RWPE1 (cell line): ENCODE measurements at places on chromosomes 12 and 14.

DNA sequence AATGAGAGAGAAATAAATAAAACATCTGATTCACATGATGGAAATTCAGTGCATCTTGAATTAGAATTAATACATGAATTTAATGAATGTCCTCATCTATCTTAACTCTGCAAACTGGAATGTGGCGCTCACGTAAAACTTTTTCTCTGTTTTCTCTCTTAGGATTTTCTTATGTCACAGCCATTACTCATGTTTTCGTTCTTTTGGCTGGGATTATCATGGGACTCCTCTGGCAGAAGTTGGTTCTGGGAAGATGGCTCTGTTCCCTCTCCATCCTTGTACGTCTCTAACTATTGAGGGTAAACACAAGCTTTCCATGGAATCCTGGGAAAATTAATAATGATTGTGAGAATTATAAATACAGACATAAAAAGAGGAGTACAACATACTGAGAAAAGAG, 5.0 kb downstream of the CLEC12B start:
- no peak for DNase-seq

DNA sequence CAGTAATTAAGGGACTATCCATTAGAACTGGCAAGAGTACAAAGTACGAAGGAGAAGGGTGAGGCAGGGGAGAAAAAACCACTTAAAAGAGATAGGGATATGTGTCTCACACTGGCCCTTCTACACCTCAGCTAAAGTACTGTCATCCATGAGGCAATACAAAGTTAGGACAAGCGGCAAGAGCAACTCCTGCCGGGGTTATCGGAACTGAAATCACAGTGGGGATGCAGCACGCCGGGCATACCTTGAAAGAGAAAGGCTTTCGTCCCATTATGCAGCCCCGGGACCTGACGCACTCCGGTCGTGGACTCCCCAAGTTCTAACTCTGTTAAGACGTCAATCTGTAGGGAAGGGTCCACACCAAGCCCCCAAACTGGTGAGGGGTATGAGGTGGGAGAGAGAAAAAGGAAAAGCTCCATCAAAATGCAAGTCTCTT, 1.1 kb downstream of the NELL2 start:
- no peak for DNase-seq

- no peak for DNase-seq
Observed at GRCh38 chr12:131834798-131835615, 6.8 kb downstream of the MMP17 start.

DNA sequence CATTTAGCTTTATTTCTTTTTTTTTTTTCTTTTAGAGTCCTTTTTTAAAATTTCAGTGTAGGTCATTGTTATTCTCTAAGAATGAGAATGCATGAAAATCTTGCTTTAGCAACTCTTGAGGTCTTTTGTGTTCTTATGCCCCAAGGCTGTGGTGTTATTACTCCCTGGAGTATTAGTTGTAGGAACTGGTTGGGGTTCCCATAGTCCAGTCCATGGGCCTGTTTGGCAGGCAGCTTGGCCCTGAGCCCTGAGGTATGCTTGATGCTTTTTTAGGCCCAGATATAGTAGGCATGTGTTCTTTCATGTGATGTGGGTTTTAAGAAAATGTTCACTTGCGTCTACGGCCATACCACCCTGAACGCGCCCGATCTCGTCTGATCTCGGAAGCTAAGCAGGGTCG, 1.6 kb downstream of the FAM234B start:
- no peak for DNase-seq

DNA sequence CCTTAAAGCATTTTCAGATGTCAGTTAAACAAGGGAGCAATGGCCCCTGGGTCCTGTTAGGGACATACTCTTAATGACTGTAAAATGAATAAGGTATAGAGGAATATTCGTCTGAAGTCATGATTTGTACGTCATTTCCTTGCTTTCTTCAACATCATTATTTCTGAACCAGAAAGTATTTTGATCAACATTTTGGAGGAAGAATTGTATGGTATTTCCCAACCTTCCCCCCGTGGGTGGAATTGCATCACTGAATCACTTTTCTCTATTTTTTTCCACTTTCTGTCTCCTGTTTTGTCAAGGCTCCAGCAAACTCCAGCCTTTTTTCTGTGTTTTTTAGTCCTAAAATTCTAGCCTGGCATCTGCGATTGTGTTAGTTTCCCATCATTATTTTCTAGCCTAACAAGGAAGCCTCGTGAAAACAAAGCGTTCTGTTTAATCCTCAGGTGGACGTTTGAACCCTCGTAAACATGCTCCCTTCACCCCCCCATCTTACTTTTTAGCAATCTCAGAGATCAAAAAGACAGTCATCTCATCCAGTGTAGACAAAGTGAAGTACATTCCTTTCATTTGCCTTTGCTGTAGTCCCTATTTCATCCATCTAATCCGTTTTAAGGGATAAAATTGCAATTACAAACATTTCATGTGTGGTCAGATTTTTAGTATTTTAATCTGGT, 62.3 kb downstream of the ETV6 start:
- no peak for DNase-seq

DNA sequence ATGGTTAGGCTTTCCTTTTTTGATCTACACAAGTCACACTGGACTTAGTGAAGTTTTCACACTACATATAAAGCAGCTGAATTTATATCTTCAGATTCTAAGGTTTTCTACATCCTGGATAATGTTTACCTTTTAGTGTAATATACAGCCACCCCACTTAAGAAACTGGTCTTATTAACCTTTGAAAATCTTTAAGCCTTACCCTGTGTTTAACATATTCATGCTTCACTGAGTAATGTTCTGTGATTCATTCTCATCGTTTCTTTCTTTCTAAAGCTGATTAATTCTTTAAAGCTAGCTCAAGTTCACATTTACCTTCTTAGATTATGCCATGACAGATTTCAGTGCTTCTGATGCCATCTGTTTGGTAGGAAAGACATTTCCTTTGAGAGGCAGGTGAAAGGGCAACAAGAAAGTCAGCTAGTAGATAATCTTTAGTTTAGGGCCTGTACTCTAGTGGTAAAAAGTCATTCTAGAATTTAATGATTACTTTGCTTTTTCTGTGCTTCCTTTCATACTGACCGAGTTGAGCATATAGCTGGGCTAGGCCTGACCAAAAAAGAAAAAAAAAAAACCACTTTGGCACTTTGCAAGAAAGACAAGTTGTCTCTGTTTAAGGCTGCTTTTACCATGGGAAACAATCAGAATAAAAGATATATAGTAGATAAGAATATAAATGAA, 690.9 kb upstream of the FBXO33 start:
- no peak for DNase-seq

GRCh38 chr14:36208690-36209278, 32.3 kb upstream of the PTCSC3 start:
- DNase-seq, result no peak

GRCh38 chr14:90611936-90612335, 204.3 kb downstream of the TTC7B start:
- no peak for DNase-seq

- DNase-seq, result peak; percentile 40
Observed at GRCh38 chr12:123363740-123364531, 711 bp downstream of the SBNO1 start.

DNA sequence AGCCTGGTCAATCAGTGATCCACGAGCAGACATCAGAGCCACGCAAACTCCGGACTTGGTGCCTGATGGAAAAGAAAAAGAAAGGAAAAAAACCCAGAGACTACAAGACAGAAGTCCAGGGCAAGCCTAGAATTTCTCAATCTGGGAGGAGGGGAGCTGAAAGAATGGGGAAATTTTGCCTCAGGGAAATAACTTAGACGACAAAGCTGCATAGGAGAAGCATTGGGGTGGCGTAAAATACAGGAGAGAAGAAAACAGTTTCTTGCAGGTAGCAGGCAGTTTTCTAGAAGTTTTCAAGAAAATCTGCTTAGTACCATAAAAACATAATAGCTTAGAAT, 2.6 kb upstream of the SLC11A2 start:
- no peak for DNase-seq

GRCh38 chr12:28130625-28131598, 59.3 kb upstream of the CCDC91 start:
- DNase-seq, result peak; percentile 80

DNA sequence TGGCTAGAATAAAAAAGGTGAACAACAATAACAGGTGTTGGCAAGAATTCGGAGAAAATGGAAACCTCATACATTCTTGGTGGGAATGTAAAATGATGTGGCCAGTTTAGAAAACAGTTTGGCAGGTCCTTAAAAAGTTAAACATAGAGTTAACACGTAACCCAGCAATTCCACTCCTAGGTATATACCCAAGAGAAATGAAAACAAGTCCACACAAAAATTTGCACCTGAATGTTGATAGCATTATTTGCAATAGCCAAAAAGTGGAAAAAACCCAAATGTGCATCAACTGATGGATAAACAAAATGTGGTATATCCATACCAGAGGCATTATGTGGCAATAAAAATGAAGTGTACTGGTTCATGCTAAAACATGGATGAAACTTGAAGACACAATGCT, 2.3 kb upstream of the MYO1H start:
- DNase-seq, result no peak

- no peak for DNase-seq
Observed at GRCh38 chr14:30842431-30842830, 31.9 kb upstream of the COCH start.

- DNase-seq, result no peak
Observed at GRCh38 chr14:89351221-89351515, 65.9 kb downstream of the FOXN3 start.

DNA sequence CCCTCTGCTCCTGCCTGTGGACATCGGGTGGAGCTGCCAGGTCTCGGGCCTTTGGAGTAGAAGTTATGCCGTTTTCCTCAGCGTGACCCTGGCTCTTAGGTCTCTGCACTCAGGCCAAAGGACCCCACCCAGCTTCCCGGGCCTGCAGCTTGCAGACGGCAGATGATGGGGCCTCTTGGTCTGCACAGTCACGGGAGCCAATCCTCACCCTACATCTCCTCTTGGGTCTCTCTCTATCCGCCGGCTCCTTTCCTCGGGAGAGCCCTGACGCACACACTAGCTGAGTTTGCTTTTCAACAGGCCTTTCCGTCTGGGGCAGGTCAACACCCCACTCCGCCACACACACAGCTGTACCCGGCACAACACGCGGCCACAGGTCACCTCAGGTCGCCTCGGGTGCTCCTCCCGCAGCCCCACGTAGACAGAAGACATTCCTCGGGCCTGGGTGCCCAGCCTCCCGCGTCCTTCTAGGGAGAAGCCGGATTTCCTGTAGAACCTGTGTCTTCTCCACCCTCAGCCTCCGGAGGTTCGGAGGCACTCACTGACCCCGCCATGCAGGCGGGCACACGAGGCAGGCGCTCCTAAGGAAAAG, 9.9 kb downstream of the GALNT9 start:
- no peak for DNase-seq

GRCh38 chr14:22887990-22888378, 5.0 kb downstream of the REM2 start:
- no peak for DNase-seq

- no peak for DNase-seq
Observed at GRCh38 chr12:59194794-59195193, 274.5 kb upstream of the LRIG3 start.

DNA sequence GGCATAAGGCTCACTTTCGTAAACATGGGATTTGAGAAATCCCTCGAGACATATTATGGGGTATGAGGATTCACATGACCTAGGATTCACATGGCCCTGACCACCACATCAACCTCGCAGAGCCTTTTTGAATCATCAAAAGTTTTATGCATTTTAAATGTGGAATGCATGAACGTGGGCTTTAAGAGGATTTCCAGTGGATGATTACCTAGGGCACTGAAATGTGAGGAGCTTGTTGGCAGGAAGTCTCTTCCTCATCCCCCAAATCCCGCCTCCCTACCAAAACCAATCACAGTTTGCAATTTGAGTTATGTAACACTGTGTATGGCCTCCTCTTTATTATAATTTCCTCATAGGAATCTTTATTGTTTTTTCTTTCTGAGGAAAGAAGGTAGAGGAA, 659.6 kb upstream of the TBX3 start:
- DNase-seq, result no peak

- no peak for DNase-seq
Observed at GRCh38 chr14:26873362-26873960, 275.6 kb upstream of the NOVA1 start.

DNA sequence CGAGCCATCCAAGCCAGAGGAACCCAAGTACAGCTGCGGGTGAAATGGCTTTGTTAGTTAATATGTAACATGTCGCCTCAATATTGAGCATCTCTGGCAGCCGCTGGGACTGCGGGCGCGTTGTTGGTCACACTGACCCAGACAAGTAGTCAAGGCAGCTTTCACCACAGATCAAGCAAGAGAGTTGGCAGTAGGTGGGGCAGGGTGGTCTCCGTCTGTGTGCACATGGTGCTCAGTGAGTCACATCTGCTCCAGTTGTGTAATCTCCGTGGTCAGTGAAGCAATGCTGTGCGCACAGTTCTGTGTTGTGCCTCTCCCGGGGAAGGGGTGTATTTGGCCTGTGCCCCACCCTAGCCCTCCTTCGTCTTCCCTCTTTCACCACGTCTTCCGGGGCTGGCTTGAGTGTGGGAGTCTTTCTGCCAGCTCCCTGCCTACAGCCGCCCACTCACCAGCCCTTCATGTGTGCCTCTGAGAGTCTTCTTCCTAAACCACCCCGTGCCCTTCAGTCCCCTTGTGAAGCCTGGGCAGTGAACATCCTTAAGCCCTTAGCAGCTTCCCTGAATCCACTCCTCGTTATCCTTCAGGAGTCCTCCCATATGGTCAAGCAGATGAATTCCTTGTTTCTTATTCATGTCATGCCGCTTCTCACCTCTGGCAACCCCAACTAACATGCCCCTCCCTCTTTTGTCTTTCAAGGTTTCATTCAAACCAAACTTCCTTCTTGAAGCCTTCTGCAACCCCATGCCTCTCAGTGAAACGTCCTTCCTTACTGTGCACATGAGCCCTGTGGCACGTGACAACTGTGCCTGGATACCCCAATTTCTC, 242.1 kb downstream of the CACNA1C start:
- no peak for DNase-seq

GRCh38 chr14:94052199-94052598, 26.1 kb downstream of the OTUB2 start:
- DNase-seq, result no peak

DNA sequence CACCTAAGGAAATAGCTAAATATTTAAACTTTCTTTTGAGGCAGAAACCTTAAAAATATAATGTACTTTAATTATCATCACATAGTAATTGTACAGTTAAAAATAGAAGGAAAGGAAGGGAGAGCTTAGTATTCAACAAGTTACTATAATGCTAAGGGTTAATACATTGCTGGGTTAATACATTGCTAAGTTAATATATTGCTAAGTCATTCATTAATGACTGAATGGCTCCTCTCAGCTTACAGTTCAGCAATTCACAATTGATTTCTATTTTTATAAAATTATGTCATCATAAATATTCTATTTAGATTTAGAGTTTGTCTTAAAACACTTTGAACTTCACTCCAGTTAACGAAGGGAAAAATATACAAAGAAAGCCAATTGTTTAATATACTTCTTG, 207.9 kb downstream of the BMP4 start:
- no peak for DNase-seq

GRCh38 chr12:12365931-12366431, 9.1 kb downstream of the BORCS5 start:
- DNase-seq, result no peak
